ENCODE measurements at places on chromosomes 5 and 9.

- DNase-seq, result no peak
Observed at GRCh38 chr5:1963358-1963757, 80.6 kb upstream of the IRX4 start.

- DNase-seq, result no peak
Observed at GRCh38 chr9:108831496-108832178, 24.1 kb downstream of the ACTL7B start.

DNA sequence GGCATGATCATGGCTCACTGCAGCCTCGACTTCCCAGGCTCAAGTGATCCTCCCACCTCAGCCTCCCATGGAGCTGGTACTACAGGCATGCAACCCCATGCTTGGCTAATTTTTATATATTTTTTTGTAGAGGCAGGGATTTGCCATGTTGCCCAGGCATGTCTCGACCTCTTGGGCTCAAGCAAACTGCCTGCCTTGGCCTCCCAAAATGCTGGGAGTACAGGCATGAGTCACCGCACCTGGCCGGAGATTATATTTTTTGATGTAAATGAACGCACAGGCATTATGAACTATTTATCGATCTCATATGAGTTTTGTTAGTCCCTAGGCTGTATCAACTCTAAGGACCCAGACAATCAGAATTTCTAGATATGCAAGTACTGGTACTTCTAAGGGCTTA, 25.5 kb upstream of the CEP120 start:
- no peak for DNase-seq

GRCh38 chr5:105789246-105789645, 1881.5 kb downstream of the EFNA5 start:
- no peak for DNase-seq

DNA sequence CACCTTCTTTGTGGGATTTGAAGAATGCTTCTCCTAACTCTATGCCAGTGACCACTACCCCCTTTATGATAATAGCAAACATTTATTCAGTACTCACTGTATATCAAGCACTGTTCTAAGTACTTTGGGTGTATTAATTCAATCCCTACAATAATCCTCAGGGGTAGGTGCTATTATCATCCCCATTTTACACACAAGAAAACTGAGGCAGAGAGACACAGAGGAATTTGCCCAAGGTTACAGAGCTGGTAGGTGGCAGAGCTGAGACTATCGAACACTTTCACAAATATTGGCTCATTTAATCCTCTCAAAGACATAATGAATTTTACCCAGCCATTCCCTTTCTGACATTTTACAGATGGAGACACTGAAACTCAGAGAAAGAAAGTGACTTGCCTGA, 9.8 kb upstream of the LARP1 start:
- DNase-seq, result no peak

- DNase-seq, result no peak
Observed at GRCh38 chr5:124162767-124163532, 583.5 kb downstream of the ZNF608 start.

GRCh38 chr9:129644365-129644764, 2.4 kb upstream of the ASB6 start:
- no peak for DNase-seq

GRCh38 chr9:4812858-4813257, 20.1 kb downstream of the RCL1 start:
- no peak for DNase-seq

DNA sequence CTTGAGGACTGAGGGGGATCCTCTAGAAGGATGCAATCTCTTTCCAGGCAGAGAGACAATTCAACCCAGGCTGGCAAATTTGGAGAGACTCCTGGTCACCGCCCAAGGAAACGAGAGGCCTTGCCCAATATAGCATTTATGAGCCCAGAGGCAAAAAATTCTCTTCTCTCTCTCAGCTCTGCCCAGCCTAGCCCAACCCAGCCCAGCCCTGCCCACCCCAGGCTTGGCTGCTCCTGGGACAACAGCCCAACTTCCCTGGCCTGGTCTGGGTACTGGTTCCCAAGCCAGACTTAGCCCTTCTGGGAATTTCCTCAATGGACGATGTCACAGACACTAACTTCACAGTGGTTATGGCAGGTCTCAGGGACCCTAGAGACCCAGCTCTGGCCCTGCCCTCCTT, 116.5 kb downstream of the PSD2 start:
- no peak for DNase-seq

DNA sequence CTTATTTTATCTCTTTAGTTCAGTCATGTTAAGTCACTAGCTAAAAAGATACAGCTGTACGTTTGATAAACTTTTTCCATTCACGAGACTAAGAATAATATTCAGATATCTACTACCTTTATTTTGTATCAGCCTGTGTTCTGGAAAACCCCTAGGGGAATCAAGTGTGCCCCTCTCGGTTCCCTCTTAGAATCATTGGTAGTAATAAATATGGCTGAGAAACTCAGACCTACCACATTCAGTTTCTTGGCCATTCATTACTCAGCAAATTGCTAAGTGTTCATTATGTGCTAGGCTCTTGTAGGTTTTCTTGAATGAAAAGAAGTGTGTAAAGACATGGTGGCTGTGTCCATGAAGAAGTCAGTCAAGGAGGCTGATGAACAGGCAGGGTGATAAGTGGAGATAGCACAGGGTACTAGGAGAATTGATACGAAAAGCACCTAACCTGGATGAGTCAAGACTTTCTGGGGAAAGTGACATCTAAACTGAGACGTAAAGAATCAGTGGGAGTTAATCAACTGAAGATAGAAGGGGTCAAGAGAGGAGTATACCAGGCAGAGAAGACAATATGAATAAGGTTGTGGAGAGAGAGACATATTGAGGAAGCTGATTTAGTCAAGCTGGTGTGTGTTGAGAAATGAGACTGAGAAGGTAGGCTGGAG, 86.2 kb downstream of the CSNK1G3 start:
- DNase-seq, result no peak

DNA sequence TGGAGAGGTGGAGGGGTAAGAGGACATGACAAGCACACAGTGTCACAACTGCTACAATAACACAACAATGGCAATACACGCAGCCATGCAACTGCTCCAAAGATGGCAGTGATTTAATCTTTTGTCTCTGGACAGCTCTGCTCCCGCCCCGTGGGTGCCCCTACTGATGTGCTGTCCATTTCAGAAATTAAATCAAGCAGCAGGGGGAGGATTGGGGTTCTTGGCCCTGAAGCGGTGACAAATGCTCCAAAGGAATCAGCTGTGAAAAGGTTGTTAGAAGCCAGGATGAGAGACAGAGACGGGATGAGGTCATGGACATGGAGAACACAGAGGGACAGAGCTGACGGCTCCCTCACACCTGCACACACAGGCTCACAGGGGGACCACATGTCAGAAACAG, 22.6 kb downstream of the CNTFR start:
- DNase-seq, result no peak

DNA sequence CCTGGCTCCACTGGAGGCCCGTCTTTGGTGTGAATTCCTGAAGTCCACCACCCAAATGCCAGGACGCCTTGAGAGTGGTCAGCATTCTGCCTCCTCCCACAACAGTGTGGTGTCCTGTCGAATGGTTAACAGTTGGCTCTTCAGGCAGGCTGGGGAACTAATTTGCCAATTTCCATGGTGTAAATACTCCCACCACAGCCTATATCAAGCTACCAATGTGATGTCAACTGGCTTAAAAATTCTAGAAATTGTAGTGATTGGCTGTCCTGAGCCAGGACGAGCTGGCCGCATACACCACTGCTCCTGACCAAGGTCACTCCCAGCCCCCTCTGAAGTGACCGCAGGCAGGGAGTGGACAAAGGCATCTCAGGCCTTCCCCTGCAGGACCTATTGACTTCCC, 11.1 kb downstream of the UNC5A start:
- no peak for DNase-seq

DNA sequence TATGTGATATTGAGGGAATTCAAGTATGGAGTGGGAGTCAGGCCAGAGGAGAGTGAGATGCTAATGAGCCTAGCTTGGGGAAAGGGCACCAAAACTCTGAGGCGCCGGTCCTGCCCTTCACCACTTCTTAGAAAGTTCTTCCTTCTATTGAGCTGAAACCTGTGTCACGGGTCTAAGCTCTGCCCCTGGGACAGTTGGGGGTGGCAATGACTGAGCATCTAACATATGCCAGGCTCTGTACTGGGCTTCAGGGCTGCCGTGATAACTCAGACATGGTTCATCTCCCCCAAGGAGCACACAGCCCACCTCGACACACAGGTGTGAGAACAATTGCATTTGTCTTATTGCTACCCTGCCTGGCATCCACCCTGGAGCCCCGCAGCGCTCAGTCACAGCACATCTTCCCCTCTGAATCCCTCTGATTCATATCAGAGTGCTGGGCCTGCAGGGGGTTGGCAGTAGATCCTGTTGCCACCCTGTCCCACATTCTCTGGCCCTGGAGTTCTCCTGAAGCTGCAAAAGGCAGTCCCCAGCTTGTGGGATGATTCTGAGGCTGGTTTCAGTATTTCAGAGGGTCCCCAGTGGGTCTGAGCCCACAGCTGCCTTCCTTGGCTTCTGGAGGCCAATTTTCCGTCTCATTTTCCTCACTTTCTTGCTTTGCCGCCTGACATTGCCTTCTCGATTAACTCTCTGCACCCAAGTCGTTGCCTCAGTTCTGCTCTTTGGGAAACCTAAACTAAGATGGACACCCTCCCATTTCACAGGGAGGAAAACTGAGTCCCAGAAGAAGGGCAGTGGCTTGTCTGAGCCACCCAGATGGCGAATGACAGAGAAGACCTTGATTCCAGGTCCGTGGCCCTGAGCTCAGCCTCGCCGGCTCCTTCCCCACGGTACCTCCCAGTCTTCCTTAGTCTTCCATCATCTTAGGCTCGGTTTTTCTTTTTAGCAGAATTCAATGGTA, 42.5 kb downstream of the ALG2 start:
- DNase-seq, result no peak

GRCh38 chr5:34062419-34062818, 19.4 kb upstream of the C1QTNF3 start:
- DNase-seq, result no peak

- DNase-seq, result no peak
Observed at GRCh38 chr5:40484495-40484894, 195.2 kb upstream of the PTGER4 start.

- no peak for DNase-seq
Observed at GRCh38 chr5:110965773-110966581, 105.5 kb upstream of the TSLP start.

GRCh38 chr5:180658774-180659564, 9.6 kb upstream of the FLT4 start:
- no peak for DNase-seq

DNA sequence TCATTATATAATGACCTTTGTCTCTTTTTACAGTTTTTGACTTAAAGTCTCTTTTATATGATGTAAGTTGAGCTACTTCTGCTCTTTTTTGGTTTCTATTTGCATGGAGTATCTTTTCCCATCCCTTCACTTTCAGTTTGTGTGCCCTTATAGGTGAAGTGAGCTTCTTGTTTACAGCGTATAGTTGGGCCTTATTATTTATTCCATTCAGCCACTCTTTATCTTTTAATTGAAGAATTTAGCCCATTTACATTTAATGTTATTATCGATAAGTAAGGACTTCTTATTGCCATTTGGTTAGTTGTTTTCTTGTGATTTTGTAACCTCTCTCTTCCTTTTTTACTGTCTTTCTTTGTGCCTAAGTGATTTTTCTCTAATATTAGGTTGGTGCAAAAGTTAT, 117.3 kb downstream of the ADAMTSL1 start:
- no peak for DNase-seq

- no peak for DNase-seq
Observed at GRCh38 chr5:116922532-116922931, 347.9 kb upstream of the SEMA6A start.

DNA sequence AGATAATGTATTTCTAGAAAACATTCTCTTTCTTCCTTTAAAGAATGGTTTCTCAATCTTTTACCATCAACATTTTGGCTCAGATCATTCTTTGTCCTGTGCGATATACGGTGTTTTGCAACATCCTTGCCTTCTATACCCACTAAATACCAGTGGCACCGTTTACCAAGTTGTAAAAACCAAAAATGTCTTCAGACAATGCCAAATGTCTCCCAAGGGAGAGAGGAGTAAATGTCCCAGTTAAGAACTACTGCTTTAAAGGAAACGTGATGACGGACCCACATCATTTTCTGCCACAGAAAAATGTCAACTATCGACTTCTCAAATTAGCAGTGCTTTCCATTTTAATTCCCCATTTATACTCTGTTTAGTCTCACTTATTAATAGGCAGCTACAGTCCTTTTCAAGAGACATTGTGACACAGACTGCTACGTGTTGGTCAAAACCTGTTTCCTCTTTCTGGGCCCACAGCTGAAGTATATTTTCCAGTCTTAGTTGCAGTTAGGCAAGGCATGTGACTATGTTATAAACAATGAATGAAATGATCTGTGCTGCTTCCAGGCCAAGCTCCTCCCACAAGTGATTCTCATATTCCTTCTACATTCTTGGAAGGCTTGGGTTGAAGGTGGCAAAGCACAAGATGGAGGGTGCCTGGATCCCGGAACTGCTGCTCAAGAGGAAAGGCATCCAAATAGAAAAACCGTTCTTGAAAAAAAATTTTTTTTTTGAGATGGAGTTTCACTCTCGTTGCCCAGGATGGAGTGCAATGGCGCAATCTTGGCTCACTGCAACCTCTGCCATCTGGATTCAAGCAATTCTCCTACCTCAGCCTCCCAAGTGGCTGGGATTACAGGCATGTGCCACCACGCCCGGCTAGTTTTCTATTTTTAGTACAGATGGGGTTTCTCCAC, 8.8 kb downstream of the PRXL2C start:
- DNase-seq, result no peak

GRCh38 chr9:117088786-117089185, 326.1 kb downstream of the ASTN2 start:
- no peak for DNase-seq

DNA sequence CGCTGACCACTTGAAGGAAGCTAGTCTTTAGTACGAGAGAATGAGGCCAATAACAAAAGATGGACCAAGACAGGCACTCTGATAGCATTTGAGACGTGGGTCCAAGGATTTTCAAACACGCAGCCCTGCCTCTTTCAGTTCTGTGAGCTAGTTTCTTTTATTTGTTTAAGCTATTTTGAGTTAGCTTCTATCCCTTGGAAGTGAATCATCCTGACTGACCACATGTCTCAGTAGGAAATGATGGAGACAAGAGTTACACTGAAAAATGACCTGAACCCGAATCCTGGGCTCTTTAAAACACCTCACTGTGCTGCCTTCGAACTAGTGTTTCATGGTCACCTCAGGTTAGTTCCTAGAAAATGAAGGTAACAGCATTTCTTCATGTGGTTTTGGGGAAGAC, 9.9 kb downstream of the TEK start:
- DNase-seq, result no peak

DNA sequence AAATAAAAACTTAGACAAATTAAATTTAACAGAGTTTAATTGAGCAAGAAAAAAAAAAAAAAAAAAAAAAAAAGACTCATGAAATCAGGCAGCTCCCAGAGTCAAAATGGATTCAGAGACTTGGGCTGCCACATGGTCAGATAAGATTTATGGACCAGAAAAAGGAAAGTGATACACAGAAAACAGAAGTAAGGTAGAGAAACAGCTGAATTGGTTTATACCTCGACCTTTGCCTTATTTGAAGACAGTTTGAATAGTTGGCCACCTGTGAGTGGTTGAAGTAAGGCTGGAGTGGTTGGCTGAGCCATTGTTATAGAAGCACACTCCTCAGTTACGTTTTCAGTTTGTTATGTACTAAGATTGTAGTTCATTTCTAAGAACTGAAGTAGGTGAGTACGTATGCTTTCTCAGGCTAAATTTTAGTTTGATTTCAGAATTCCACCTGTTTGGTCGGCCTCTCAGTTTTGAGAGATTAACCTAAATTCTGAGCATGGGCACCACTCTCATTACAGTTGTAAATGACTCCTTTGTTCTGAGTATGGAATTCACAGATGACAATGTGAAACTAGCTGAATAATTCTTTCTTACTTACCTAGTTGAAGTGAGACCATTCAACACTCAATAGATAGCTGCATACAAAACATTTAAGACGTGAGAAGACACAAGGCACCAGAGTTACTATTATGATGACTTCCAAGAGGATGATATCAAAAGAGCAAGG, 149.0 kb downstream of the AOPEP start:
- DNase-seq, result no peak

All from CD4-positive, alpha-beta T cell treated with Interleukin-15 for 4 hours (primary cell).